Activated T-helper 1 cell treated with Interleukin-2 at 50 U/mL for 16 hours (primary cell): ENCODE measurements at places on chromosomes 5 and 9.

DNA sequence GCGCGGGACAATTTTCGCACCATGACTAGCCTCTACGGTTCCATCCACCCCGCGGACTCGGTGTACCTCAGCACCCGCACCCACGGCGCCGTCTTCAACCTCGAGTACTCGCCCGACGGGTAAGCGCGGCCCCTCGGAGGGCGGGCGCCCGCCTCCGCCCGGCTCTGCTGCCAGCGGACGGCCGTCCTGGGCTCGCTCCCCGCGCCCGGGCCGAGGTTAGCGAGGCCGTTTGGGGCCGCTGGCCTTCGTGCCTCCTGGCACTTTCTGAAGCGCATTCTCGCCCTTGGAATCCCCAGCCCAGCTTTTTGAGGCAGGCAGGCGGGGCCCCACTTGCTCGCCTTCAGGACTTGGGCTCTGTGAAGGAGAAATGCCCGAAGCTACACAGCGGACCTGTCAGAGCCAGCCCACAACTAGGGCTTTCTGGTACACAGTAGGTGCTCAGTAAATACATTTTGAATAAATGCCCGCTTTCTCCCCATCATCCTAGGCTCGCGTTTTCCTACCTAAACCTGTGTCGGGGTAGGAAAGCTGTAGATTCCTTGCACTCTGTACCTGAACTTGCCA is 772 bp downstream of the DCAF10 start:
- DNase-seq, result no peak

GRCh38 chr9:19022206-19022605 is 10.8 kb downstream of the SAXO1 start:
- DNase-seq, result no peak

DNA sequence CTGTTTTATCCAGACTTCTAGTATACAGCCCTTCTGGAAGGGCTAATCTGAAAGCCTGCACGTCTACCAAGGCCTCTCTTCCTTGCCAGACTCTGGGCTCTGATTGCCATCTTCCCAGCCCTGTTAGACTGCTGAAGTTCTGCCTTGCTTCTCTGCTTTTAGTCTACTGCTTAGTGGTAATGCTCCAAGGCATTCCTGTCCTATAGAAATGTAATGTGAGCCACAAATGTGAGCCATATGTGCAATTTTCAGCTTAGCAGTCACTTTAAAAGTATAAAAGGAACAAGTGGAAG is 32.1 kb downstream of the WNK2 start:
- no peak for DNase-seq

DNA sequence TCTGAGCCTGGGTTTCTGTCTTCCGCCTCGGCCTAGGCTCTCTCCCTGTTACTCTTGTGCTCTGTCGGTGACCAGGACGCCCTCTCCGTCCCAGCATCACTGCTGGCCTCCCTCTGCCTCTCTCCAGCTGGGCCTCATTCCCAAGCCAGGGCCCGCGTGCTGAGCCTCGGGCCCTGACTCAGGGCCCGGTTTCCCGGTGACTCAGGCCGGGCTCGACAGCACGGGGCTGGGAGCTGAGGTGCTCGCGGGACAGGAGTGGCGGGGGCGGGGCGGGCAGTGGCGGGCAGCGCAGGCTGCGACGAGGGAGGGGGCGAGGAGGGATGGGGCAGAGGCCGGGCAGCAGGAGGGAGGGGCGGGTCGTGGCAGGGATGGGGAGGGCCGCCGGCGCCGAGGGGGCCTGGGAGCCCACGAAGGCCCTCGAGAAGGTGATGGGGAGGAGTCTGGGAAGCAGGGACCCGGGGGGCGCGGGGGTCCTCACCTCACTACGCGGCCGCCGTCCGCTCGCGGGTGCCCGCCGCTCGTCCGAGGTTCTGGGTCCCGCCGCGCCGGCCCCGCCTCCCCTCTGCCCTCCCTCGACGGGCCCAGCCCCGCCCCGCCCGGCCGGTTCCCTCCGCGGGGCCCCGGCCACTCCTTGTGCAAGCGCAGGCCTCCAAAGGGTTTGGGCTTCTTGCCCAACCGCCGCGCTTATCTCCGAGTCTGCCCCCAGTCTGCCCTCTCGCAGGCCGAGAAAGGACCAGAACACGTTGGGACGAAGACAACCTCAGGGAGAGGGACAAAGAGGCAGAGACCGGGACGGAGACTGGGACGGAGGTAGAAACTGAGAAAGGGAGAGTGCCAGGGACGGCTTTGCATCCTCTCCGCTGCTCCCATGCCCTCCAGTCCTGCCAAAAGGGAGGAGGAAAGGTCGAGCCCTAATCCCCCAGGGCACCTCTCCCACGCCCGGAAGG is at the start of gene ARAP3:
TSS of gene ARAP3 (minus strand) at position 536 of the 947 bp plus-strand sequence. CDS start 1,744 bp downstream, outside the sequence.
- DNase-seq, result no peak

DNA sequence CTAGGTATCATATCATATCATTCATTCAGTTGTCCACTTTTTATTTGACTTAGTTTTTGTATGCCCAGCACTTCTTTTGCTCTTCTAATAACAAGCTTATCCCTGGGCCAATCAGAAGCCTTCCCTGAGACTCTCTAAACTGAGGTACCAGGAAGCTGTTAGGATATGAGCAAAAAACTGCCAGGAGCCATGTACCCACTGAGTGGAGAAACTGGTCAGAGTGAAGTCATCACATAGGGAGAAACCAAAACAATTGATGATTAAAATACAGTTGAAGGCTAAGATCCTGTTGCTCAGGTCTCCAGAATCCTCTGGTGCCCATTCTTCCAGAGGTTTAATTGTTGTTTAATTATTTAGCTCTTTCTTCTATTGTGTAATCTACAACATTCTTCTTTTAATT is 120.2 kb downstream of the KIAA0825 start:
- no peak for DNase-seq

GRCh38 chr5:44991693-44992092 is 182.9 kb downstream of the MRPS30 start:
- no peak for DNase-seq

DNA sequence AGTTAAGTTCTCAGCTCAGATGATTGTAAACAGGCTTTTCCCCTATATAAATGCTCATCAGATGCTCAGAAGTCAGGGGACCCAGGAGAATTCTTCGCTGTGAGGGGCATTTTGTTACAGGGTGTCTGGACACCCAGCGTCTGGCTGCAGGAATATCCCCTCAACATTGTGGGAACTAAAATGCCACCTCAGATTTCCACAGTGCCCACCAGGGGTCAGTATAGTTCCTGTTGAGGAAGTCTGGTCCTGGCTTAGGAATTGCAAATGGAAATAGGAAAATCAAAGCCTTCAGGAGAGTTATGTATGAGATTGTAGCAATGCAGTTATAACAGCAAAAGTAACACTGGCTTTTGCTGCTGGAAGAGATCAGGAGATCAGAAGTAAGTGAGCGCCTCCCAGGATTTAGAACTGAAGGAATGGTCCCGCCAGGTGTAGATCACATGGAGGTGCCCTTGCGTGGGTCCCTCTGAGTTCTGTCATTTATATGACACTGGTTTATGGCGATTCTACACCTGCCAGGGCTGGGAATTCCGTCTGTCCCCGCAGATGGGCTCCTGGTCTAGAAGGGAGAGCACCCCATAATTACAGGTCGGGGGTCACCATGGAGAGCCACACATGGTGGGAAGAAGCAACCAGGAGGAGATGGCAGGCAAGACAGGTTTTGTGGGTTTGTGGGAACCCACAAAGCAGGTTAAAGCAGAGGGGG is 47.1 kb upstream of the CTSL start:
- no peak for DNase-seq

DNA sequence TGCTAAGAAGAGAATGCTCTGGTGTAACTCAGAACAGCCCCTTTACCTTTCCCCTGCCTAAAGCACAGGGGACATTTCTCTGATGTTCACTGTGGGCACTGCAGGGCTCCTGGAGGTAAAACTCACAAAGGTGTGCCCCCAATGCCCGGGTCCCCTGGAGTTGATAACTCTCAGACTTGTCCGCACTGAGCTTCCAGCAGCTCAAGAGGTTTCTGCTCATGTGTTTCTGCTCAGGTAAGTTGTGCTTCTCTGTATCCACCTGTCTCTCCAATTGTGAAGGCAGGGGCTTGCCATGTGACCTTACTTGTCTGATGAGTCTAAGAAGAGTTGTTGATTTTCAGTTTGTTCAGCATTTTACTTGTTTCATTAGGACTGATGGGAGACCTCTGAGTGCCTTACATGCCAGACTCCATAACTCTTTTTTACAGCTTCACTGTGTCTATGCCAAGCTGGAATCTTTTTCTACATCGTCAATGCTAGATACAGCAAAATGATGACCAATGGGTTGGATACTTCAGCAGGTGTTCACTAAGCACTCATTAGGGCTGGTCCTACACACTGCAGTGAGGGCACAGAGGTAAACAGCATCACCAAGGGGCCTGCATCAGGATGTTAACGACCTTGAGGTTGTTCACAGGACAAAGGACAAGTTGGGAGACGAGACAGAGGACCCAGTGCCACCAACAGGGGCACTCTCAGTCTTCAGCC is 56.4 kb downstream of the MRPL36 start:
- DNase-seq, result no peak

DNA sequence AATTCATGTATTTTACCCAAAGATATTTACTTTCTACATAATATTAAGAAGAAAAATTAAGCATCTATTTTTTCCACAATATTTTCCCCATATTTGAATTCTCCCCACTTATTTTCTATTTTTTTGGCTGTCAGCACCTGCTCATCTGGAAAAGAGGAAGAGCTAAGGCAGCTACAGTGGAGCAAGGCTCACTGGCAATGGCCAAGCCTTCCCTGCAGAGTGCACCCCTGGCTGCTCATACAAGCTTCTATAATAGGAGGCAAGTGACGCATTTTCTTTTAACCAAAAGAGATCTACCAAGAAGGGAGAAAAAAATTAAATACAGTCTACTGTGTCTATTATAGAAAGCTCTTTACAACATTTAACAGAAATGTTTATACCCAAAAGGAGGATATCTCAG is 72.5 kb downstream of the AUH start:
- no peak for DNase-seq

DNA sequence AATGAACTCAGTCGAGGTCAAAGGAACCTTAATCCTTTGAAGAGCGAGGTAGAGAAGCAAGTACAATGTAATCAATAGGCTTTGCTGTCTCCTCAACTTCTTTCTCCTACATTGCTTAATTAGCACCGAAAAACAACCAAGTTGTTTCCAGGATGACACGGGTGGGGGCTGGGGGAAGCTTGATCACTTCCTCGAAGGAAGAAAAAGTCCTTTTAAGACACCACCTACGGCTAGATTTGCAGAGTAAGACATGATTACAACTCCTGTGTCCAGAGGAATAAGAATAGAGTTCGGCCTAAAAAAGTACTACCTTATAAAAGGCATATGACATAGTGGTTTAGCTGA is 811 bp upstream of the ARRDC3 start:
- DNase-seq, result no peak

DNA sequence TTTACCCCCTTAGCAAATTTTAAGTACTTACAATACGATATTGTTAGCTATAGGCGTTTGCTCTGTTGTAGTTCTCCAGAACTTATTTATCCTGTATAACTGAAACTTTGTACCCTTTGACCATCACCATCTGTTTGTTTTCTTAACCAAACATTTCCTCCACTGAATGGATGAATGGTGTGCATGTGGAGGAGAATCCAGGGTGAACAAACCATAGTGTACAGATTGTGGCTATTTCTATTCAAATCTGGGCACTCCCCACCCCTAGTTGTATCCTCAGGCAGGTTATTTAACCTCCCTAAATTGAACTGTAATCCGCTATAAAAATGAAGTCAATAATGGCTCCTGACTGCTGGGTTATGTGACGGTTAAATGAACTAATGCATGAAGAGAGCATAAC is 21.4 kb upstream of the HAPLN1 start:
- DNase-seq, result no peak

GRCh38 chr5:66338828-66339227 is 194.7 kb downstream of the SREK1 start:
- DNase-seq, result no peak

DNA sequence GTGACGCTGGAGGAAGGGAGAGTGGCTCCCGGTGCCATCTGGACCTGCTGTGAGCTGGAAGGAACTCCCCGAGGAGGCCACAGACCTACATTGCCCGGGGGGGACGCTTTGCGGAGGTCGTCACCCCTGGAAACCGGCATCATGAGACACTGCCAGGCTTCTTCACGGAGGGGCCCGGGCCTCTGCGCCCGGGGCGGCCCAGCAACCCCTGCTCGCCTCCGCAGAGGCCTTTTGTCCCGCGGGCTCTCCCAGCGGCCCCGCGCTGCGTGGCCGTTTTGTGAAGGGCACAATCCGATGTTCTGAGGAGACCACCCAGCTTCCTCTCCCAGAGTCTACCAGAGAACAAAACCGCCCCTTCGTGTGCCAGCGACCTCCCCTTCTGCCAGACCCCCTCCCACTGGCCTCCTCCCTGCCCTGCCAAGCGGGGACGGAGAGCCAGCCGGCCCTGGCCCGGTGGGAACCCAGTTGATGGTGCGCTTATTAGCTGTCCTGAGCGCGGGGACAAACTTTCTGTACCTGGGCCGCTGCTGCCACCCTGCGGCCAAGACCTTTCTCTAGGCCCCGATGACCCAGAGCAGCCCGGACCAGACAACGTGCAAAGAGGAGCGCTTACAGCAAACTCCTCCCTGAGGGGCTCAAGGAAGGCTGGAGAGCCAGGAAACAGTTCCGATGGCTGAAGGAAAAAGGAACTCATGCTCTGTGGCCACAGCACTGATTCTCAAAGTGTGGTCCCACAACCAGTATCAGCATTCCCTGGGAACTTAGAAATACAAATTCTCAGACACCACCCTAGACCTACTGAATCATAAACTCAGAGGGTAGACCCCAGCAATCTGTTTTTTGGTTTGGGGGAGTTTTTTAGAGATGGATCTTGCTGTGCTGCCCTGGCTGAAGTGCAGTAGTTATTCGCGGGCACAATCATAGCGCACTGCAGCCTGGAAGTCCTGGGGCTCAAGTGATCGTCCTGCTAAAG is 86.7 kb downstream of the SLC1A3 start:
- DNase-seq, result no peak

- no peak for DNase-seq
These were observed 413.5 kb downstream of the NFIB start for GRCh38 chr9:13900449-13900848.

GRCh38 chr5:72835633-72836032 is 19.2 kb downstream of the TNPO1 start:
- no peak for DNase-seq

DNA sequence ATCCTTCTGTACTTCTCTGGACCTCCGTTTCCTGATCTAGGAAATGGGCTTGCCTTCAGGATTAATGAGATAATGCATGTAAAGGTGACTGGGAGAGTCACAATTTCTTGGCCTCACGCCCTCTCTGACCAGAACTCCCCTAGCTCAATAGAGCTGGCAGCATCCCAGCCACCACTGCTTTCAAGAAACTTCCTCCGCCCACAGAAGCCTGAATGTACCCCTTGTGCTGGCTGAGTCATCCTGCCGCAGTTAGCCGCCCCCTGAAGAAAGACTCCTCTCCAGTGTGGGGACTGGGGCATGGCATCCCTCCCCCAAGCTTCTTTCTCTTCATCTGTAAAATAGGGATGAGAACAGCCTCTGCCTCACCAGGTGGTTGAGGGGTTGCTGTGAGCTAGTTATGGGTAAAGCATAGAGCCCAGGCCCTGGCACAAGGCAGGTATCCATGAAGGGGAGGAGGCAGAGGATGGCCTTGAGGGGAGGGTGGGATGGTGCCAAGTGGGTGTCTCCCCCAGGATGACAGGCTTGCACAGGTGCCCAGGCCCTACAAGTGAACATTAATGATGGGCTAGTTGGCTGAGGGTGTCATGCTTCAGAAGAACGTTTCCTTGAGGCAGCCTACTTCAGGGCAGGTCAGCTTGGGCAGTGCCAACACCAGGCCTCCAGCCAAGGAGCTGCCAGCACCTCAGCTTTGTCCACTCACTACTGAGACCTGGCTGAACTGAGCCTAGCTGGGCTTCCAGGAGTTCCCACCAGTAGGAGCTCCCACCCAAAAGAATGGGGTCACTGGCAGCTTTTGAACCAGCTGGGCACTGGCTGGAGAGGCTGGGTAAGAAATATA is 3.4 kb downstream of the PDLIM4 start:
- no peak for DNase-seq
